Iris pigment epithelial cell (primary cell): ENCODE measurements at places on chromosomes 6 and 20.

- DNase-seq, result peak; percentile 50
These were observed 35.2 kb downstream of the PHACTR1 start for GRCh38 chr6:12751694-12752325.

GRCh38 chr20:4661191-4661590 is 60.5 kb upstream of the PRND start:
- no peak for DNase-seq

DNA sequence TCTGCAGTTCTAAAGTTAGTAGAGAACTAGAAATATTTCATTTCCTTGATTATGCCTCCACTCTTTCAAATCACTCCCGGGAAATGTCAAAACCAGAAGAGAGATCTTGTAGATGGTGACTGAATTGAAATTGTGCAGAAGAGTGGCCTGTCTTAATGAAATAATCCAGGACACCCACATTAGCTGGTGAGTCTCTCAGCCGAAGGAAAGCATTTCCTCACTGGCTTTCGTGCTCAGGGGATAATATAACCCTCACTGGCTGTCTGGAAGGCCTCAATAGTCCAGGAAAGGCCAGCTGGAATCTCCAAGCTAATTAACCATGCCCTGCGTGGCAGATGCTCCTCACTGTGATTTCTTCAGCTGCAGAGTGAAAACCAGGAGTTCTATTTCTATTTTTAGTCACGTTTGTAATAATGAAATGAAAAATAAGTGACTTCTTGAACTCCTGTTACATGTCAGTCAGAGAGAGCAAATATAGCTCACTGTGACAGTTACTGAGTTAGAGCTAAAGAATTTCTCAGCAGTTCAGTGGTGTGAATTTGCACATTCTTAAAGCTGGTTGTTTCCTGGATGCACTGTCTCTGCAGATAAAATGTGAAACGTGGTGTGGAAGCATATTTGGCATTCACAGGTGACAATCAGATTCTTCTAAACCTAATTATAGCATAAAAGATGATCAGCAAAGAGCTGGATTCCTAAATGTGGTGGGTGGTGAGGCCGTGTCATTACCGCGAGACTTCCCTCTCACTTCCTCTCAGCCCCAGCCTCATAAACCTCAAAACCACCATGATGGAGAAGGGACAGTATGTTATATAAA is 211.7 kb downstream of the LMBRD1 start:
- DNase-seq, result no peak

DNA sequence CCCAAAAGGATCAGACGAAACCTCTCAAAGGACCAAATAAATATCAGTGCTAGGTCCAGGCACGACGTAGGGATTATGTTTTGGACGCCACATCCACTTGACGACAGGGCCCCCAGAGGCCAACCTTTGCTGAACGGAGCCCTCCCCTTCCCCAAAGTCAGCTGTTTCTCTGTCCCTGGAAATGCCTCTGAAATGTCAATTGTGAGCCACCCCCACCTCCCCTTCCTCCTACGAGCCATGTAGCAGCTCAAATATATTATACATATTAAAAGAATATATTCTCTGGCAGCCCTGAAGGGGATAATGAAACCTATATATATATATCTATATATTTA is 39.6 kb upstream of the BLCAP start:
- DNase-seq, result no peak

GRCh38 chr6:167510648-167511047 is 185.8 kb downstream of the TTLL2 start:
- no peak for DNase-seq

DNA sequence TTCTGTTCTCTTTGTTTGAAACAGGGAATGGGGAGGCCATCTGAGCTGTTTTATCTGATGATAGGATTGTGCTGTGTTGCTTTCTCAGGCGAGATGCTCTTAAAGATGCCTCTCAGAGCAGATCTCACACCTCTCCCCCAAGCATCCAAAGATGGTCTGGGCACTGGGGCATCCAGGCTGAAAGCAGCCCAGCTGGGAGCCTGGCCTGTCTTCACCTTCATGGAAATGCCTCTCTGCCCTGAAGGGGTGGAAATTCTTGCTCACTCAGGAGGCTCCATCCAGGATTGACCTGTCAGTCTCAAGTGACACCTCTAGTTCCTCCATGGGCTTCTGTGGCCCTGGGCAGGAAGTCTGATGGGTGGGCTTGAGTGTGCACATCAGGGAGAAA is 86.4 kb downstream of the TCP11 start:
- DNase-seq, result no peak

- DNase-seq, result peak; percentile 25
These were observed 146.6 kb downstream of the DHX35 start for GRCh38 chr20:39108746-39109145.

- DNase-seq, result no peak
These were observed 13.6 kb upstream of the TTLL2 start for GRCh38 chr6:167311286-167311685.

DNA sequence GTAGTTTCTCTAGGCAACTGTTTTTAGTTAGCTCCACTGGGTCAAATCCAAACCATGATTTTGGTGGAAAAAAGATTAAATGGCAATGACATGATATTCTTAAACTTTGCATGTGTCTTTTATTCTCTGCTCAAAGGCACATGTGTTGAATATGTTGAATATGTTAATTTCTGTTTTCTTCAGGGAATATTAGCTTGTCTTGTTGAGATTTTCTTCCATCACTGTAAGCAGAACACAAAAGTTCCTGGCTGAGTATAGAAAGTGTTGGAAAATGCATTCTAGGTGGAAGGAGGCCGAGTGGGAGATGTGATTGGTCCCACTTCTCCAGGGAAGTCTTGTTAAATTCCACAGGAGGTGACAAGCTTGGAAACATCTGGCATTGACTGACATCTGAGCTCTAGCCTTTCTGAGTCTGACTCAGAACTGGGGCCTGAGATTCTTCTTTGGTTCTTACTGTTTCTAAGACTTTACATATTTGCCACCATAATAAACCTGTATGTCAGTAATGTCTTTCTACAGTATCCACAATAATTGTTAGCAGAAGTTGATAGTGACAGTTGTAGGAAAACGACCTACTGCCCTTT is 81.1 kb downstream of the LAMA4 start:
- peak; percentile 43 for DNase-seq

- DNase-seq, result no peak
These were observed 13.3 kb downstream of the PKHD1 start for GRCh38 chr6:52074155-52074554.

GRCh38 chr20:60352596-60352995 is 394.4 kb downstream of the CDH26 start:
- DNase-seq, result no peak

GRCh38 chr6:11744753-11745152 is 33.9 kb downstream of the ADTRP start:
- DNase-seq, result peak; percentile 67

- DNase-seq, result no peak
These were observed 30.4 kb upstream of the PREX1 start for GRCh38 chr20:48858075-48858790.

DNA sequence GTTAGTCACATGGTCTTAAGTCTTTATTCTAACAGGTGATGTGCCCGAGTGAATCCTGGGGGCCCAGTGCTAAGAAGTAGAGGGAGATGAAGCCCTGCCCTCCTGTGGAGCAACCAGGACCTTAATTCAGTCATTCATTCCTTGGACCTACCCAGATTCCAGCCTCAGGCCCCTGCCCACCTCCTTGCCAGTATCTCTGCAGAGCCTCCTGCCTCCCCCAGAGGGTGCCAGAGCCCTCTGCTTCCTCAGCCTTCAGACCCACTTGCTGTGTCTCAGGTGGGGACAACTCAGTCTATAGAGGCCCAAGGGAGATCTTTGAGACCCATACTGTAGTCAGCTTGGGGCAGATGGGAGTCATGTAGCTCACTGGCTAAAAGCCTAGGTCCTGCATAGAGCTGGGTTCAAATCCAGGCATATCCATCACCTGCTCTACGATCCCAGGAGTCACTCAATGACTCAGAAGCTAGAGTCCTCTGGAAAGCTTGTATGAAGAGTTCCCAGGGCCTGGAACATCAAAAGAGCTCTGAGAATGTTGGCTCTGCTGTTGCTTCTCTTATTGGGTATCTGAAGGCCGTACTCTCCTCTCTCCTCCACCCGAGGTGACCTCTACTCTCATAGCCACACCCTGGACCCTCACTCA is 3.9 kb upstream of the SIGLEC1 start:
- DNase-seq, result peak; percentile 42

DNA sequence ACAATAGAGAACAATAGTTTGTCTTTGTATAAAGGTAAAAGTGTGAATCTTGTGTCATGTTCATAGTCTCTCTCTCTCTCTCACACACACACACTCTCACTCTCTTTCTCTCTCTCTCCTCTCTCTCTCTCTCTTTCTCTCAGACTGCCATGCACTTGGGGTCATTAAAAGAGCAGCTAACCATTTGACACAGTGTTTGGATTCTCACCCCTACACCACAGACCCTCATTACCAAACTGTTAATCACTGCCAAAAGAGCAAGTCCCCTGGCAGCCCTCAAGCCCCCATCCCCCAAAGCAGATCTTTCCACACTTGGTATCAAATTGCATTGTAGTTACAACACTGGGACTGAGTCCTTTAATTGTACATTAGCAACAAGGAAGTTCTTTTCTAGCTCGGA is 305.8 kb upstream of the RSPO3 start:
- DNase-seq, result peak; percentile 24

DNA sequence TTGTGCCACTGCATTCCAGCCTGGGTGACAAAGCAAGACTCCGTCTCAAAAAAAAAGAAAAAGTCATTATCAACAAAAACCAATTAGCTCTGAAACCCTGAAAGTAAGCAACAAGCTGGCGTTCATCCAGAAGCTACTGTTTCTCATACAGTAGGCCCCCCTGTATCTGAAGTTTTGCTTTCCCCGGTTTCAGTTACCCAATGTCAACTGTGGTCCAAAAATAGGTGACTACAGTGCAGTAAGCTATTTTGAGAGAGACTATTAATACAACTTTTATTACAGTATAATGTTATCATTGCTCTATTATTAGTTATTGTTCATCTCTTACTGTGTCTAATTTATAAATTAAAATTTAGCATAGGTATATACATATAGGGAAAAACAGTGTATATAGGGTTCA is 135.1 kb downstream of the KIF16B start:
- DNase-seq, result no peak

- DNase-seq, result no peak
These were observed 66.4 kb upstream of the STMND1 start for GRCh38 chr6:17035257-17036064.

DNA sequence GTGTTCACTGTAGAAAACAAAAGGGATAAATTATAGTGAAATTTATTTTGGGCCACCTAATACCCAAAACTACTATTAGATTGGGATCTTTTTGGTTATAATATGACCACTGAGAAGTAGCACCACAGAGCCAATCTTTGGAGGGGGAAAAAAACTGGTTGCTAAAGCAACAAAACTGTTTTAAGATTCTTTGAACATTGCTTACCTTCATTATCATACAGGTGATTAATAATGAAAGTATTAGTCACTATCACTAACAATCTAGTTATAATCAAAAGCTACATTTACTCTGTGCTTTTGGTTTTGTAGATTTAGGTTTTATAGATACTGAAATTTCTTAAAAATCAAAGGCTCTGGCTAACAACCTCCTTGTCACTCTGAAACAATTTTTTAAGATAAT is 31.7 kb downstream of the STX7 start:
- DNase-seq, result no peak

DNA sequence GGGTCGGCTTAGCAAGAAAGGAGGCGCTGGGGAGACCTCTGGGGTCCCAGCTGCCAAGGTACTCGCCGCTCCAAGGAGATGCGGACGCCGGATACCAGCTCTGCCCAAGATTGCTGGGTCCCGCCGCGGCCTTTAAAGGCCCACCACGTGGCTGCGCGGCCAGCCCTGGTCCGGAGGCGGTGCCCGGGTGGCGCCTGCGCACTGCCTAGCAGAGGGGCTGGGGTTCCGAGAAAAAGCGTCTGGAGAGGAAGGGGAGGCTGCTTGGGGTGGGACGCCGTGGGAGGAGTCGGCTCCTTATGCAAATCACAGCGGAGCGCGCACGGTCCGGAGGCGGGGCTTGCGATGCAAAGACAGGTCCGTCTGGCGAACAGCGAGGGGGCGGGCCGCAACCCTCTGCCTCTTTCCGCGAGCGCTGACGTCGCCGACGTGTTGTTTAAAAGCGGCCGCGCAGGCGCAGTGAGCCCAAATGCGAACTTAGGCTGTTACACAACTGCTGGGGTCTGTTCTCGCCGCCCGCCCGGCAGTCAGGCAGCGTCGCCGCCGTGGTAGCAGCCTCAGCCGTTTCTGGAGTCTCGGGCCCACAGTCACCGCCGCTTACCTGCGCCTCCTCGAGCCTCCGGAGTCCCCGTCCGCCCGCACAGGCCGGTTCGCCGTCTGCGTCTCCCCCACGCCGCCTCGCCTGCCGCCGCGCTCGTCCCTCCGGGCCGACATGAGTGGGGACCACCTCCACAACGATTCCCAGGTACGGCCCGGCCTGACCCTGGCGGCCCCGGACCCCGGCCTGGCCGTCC is at the start of gene TOP1:
TSS of gene TOP1 (plus strand) at position 464 of the 791 bp plus-strand sequence. CDS start at position 710, 246 bp downstream.
- peak; percentile 100 for DNase-seq

DNA sequence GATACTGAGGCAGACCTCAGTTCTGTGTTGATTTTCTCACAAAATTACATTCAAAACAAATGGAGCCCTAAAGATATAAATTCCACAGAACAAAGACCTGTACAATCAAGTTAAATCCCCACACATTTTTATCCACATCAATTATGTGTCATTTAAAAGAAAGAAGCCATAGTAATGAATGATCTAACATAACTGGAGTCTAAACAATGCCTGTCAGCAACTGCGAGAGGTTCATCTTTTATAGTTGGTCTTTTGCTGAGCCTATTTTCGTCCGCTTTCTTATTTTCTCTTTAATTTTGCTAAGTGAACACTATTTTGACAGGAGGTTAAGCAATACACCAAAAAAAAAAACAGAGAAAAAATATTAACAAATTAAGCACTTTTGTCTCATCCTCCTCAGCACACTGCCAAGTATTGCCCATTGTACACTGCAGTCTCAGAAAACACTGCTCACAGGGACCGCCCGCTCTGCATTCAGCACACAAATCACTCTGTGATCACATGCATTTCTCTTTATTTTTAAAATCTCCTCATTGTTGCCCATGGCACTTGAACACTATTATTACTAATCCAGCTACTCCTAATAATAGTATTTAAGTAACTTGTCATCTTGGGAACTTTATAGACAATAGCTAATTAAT is 140.8 kb downstream of the BTBD9 start:
- DNase-seq, result no peak

DNA sequence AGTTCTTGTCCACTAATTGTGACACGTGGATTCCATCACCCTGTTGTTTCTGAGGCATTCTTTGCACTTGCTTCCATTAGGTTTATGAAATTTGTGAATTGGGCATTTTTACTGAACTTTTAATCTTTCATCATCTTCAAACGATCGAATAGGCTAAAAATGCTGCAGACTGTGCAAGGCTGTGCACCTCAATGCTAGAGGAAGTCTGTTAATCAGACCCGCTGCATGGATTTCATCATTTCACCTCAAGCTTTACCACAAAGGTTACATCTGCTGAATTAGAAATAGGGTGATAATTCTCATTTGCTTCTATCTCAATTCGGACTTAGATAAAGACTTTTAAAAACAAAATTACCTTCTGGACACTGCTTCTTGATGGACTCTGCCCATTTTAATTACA is 27.8 kb upstream of the F13A1 start:
- no peak for DNase-seq
